ENCODE measurements at places on chromosomes 4 and X.
A peak's percentile ranks its signal among the peaks of the same experiment; 100 is the strongest.

GRCh38 chr4:25632135-25632534, 23.5 kb upstream of the SLC34A2 start:
- DNase-seq = no peak

GRCh38 chr4:87849612-87850011, 16.8 kb downstream of the MEPE start:
- DNase-seq = no peak

DNA sequence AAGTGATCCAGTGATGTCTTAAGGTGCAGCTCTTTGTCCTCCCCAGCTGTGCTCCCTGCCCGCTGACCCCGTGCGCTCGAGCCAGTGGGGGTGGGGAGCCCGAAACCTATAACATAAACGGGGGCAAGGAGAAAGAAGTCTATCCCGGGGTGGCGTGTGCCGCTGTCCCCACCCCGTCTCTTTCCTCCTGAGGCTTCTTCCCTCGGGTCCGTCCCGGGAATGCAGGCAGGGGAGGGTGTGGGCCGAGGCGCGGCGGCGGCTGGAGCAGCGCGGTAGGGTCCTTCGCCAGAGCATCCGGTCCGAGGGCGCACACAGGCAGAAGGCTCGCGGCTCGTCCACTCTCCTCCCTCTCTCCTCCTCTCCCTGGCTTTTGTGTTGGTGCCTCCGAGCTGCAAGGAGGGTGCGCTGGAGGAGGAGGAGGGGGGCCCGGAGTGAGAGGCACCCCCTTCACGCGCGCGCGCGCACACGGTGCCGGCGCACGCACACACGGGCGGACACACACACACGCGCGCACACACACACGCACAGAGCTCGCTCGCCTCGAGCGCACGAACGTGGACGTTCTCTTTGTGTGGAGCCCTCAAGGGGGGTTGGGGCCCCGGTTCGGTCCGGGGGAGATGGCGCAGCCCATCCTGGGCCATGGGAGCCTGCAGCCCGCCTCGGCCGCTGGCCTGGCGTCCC, at the start of gene RAB33A:
RAB33A (plus strand) TSS at position 517 of the 681 bp plus-strand sequence; CDS start at position 618, 101 bp downstream.
- peak; percentile 9 for DNase-seq

DNA sequence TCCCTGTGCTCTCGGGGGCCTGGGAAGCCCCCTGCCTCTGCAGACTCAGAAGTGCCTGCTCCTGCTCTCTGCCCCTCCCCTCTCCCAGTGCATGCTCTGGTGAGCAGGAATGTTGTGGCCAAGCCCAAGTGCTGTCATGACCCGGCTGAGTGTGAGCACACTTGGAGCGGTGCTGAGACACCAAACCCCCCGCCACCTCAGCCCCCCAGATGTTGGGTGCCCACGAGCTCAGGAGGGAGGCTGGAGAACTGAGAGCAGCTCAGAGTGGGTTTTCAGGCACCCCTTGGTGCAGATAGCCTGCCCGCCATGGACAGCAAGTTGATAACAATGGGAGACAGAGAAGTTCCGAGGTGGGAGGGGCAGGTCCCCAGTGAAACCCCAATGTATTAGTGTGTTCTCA, 477.4 kb downstream of the ACTRT1 start:
- DNase-seq = no peak

- DNase-seq = no peak
These were observed at the start of gene SCML2 for GRCh38 chrX:18354369-18355223. TSS of gene SCML2 (minus strand) at chrX:18354688. CDS start at chrX:18334071, 20,617 bp downstream.

- DNase-seq = peak; percentile 51
These were observed 28.6 kb downstream of the HADH start for GRCh38 chr4:108018040-108018883.

GRCh38 chr4:128591482-128591881, 218.0 kb upstream of the JADE1 start:
- DNase-seq = no peak

- DNase-seq = no peak
These were observed 128.5 kb downstream of the LRBA start for GRCh38 chr4:150886597-150886996.

- no peak for DNase-seq
These were observed 397.9 kb downstream of the PPP3CA start for GRCh38 chr4:100949350-100949935.

- DNase-seq = no peak
These were observed at the start of gene DACH2 for GRCh38 chrX:86148024-86148511. TSS of gene DACH2 (plus strand) at chrX:86148451.

DNA sequence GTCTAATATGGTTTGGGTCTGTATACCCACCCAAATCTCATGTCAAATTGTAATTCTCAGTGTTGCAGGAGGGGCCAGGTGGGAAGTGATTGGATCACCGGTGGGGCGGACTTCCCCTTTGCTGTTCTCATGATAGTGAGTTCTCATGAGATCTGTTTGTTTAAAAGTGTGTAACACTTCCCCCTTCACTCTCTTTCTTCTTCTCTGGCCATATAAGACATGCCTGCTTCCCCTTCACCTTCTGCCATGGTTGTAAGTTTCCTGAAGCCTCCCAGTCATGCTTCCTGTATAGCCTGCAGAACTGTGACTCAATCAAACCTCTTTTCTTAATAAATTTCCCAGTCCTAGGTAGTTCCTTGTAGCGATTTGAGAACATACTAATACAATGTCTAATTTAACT, 19.7 kb upstream of the SCRG1 start:
- DNase-seq = no peak

DNA sequence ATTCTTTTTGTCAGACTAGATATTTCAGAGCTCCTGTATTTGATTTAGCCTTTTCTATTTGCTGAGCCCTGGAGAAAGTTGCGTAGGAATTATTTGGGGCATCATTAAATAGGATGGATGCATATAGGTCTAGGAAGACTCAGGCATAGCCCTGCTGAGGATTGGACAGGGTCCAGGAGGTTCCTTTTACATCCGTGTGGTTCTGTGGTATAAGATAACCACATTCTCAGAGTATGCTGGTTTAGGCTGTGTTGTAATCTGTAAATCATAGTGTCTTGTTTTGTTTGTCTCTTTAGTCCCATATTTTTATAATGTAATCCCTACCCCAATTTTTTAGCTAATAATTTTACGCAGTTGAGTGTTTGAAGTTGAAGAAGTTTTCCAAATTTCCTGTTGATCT, 513.7 kb downstream of the RPA4 start:
- DNase-seq = no peak

DNA sequence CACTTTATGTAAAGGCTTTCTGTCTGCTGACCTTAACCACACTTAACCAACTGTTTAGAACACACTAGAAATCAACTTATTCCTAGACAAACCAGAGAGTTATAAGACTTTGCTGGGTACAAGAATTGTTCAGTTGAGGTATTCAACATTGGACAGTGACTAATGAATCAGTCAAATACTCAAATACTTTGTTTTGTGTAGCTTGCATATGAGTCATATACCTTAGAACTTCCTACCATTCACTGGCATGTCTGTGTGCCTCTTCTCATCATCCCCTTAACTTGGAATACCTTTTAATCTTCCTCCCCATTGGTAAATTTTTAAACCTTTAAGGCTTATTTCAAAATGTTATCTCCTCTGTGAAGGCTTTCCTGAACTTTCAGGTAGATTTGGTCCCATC, 708.8 kb upstream of the GRIA3 start:
- no peak for DNase-seq

DNA sequence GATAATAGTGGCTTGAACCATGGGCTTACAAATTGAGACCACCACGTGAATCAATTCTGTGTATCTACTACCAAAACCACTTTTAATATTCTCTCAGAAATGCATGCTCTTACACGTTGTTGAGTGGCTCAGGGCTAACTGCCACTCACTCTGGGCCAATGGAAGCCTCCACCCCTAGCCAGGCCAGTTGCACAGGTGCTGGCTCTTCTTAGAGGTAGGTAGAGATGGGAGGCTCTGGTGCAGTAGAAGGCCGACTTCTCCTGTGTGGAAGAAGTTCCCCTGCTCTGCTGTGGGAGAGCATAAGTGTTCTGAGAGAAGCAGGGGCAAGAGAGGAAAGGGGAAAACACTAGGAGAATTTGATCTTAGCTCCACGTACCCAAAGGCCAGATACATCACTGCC, 25.0 kb upstream of the BBS12 start:
- DNase-seq = no peak

DNA sequence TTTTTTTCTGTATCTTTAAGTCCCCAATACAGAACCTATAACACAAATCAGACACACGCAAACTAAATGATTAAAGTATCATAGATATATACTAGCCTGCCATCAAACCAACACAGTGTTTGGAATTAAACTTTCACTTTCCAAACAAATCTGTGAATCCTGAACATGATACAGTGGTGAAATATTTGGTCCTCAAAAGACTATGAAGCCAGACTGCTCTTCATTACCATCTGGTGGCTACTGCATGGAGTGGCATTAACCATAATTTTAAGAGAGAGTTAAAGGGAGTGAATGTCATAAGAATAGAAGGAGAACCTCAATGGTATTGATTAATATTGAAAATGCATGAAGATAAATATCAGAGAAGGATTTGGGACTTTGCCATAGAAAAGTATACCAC, 9.2 kb upstream of the GABRA4 start:
- DNase-seq = no peak

GRCh38 chr4:183132865-183133264, 33.8 kb downstream of the WWC2 start:
- DNase-seq = no peak

GRCh38 chrX:80648023-80648422, 161.7 kb downstream of the BRWD3 start:
- no peak for DNase-seq

GRCh38 chr4:40305328-40306170, 29.6 kb upstream of the CHRNA9 start:
- DNase-seq = no peak

DNA sequence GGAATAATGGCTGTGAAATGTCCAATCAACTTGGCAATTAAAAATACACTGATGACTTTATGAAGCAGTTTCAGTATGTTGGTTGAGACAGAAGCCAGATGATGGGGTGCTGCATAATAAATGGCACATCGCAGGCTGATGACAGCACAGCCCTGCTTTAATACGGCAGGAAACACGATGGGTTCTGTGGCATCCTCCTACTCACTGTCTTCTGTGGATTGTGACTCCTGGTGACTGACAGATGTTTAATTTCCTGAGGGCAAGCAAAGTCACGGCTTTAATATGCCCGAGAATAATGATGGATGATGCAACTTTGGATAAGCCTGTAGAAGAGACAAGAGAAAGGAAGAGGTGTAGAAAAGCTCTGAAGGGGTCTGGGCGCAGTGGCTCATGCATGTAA, 295.4 kb downstream of the TRIML1 start:
- no peak for DNase-seq

DNA sequence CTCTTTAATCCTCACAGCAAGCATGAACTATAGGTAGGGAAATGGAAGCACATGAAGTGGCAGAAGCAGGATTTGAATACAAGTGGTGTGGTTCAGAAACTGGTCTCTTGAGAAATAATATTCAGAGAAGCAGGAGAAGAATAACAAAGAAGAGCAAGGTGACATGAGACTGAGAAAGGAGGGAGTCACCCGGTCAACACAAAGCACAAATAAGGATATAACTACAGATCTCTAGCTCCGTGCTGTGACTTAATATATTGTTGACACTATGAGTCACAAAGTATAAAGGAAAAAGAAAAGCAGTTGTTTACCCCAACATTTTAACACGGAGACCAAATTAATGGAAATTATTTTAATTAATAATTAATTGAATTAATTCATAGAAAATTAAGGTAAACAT, 204.5 kb downstream of the CPE start:
- DNase-seq = no peak

DNA sequence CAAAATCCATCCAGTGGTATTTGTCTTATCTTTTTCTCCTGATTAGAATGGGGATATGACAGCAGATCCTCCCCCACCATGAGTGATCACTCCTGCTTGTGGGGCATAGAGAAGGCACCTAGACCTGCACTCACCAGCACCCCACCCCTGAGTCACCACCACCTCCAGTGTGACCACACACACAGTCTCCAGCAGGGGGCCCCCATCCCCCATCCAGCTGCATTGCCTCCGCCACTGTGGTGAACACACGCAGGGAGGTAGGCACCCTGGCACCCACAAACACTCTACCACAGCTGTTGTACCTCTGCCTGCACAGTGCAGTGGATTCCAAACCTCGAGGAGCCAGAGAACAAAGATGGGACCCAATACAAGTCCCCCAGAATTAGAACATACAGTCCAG, 9.0 kb upstream of the MAGEA8 start:
- peak; percentile 34 for DNase-seq

GRCh38 chr4:20724915-20725314, 24.7 kb downstream of the PACRGL start:
- DNase-seq = no peak

DNA sequence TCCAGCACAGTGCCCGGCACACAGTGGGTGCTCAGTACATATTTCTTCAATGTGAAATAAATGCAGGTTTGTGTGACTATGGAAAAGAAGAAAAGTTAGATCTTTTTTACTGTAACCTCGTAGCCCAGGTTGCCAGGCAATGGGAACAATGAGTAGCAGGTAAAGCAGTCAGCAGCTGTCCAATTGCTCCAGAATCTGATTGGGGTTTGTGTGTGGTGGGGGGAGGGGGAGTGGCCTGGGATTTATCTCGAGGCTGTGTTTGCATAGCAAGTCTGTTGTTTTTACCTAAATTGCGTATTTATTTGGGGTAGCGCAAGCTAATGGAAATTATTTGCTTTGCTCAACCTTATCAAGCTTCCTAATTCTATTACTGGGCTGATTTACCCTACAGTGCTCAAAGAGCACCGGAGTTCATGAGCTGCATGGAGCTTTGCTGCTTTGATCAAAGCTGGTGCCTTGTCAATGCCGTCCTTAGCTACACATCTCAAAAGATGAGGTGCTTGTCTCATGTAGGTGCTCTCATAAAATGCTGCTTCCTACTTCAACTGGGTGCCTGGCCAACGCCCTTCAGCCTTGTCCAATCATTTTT, 145.0 kb upstream of the DGKK start:
- no peak for DNase-seq

GRCh38 chr4:47551682-47552081, 66.6 kb downstream of the ATP10D start:
- no peak for DNase-seq

GRCh38 chr4:109916027-109916409, 3.3 kb downstream of the EGF start:
- DNase-seq = no peak

DNA sequence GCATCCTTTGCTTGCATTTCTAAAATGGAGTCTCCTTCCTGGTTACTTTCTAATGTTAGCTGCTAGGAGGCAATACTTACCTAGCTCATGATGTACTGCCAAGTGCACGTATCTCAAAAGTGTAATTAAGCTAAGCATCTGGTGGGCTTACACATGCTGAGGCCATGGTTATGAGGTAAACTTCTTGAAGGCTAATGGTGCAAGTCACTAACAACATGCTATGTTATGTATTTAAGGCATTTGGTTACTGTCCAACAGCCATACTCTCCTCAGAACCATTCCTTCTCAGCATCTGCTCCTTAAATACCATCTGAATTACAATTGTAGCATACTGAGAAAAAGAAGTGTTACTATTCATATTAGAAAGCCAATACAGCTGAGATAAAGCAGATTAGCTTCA, 318.6 kb upstream of the BMP3 start:
- DNase-seq = no peak

- DNase-seq = no peak
These were observed 17.7 kb upstream of the GPR34 start for GRCh38 chrX:41671082-41671481.

DNA sequence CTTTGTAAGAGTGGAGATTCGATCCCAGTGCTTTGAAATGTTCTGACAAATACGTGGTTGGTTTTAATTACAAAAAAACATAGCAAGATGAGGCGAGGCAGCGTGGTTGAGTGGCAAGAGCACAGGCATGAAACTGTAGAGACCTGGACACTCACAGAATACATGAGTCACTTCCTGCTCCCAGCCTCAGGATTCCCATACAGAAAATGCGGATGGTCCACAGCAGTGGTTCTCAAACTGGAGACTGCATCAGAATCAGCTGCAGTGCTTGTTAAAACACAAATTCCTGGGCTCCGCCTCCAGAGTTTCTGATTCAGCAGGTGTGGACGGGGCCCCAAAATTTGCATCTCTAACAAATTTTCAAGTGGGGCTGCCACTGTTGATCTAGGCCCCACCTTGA, 10.1 kb downstream of the OTOP1 start:
- DNase-seq = no peak

All from PC-9 (cell line).